ENCODE measurements at places on chromosomes 12 and 14.

DNA sequence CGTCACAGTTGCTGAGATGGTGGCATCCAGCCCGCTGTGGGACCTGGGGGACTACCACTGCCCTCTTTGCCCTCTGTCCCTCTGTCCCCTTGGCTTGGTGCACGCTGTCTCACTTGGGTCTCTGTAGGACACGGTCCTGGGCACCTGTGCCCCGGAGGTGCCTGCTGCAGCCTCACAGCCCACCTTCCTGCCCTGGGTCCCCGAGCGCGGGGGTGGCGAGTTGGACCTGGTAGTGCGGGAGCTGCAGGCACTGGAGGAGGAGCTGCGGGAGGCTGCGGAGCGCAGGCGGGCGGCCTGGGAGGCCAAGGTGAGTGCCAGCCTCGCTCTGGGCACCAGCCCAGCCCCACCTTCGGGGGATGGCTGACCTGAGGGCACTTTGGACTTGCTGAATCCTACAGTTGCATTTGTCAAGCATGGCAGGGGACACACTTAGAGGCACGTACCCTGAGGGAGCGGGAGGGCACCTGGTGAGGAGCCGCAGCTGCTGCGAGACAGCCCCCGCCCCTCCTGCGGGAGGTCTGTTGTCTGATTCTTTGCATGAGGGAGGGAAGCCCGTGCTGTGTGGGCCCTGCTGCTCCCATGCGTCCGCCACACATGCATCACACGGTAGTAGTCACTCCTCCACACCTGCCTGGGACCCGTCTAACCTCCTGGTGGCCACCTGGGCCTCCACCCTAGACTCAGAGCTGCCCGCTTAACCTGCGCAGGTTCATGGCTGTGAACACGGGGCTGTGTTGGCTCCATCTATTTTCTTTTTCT is 6.8 kb downstream of the TEDC1 start:
- DNase-seq = no peak

DNA sequence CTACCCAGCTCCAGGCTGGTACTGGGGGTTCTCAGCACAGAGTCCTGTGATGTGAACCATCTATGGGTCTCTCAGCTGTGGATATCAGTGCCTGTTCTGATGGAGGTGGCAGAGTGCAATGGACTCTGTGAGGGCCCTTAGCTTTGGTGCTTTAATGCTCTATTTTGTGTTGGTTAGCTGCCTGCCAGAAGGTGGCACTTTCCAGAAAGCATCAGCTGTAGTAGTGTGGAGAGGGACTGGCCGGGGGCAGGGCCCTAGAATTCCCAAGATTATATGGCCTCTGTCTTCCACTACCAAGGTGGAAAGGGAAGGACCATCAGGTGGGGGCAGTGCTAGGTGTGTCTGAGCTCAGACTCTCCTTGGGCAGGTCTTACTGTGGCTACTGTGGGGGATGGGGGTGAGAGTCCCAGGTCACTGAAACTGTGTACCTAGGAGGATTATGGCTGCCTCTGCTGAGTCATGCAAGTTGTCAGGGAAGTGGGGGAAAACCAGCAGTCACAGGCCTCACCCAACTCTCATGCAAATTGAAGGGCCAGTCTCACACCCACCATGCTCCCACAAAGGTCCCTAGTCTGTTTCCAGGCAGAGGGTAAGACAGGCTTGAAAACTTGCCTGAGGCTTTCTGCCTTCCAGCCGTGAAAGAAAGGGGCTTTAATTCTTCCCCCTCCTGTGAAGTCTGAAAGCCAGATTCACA is 878.1 kb downstream of the C12orf50 start:
- no peak for DNase-seq

DNA sequence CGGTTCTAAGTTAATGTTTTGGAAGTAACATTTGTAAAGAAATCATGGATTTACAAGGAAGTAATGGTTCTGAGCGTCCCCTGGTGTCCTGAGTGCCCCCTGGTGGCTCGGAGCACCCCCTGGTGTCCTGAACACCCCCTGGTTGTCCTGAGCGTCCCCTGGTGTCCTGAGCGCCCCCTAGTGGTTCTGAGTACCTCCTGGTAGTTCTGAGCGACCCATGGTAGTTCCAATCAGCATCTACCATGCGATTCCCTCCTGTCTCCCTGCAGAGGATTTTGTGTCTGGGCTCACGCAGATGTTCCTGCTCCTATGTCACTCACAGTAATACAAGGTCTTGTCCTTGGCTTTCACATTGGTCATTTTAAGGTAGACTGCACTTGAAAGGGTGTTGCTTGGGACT is 1352.9 kb downstream of the TMEM121 start:
- DNase-seq = peak; percentile 63

DNA sequence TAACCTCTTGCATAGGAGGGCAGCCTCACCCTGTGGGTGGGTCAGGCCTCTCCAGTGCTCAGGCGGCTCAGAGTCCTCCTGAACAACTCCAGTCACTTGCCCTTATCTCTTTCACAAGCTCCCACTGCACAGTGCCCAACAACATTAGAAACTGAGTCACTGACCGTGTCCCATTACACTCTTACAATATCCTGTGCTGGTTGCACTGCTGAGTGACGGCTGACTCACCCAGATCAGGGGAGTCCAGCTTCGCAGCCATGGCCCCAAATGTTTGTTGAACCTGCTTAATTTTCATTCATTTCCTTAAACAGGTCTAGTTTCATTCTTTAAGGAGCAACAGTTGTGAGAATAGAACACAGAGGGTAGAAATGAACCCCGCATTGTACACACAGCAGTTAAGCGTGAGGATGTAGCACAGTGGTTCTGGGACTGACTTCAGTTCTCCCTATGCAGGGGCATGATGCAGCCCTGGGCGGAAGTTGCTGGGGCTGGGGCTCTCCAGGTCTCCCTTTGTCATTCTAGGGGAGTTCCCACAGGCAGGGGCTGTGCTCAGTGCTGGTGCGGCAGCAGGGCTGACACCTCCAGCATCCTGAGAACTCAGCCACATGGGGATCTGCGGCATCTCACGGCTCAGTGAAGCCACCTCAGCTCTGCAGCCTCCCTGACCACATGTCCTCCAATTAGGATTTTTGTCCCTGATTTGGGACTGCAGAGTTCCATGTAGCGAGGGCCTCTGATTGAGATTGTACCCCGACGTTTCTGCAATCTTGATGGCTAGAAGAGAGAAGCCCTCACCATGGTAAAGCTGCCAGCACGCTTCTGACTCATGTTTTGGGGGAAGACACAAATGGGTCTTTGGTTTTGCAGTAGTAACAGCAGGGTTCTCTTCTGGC is 16.1 kb downstream of the GPR68 start:
- DNase-seq = peak; percentile 73

- no peak for DNase-seq
These were observed 6.1 kb upstream of the DENND5B start for GRCh38 chr12:31597066-31597465.

DNA sequence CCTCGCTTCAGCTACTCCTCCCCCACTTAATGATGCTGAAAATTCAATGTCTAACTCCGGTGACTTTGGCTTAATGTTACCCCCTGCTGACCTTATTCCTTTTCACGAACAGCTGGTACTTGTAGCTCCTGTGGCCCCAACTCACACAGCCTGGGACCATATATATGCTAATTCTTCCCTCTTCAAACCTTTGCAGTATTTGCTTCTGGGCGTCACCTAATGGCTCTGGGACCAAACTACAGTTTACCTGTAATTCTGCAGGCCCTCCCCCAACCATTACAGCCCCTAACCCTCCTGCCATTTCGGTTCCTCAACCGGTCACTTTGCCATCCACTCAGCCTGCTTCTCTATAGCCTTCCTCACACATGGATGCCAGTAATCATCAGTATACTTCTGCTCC is 29.6 kb upstream of the C12orf75 start:
- DNase-seq = no peak

- DNase-seq = peak; percentile 25
These were observed 37.9 kb downstream of the A2ML1 start for GRCh38 chr12:8860165-8860961.

- DNase-seq = no peak
These were observed 87.2 kb downstream of the CHGA start for GRCh38 chr14:93010130-93010499.

DNA sequence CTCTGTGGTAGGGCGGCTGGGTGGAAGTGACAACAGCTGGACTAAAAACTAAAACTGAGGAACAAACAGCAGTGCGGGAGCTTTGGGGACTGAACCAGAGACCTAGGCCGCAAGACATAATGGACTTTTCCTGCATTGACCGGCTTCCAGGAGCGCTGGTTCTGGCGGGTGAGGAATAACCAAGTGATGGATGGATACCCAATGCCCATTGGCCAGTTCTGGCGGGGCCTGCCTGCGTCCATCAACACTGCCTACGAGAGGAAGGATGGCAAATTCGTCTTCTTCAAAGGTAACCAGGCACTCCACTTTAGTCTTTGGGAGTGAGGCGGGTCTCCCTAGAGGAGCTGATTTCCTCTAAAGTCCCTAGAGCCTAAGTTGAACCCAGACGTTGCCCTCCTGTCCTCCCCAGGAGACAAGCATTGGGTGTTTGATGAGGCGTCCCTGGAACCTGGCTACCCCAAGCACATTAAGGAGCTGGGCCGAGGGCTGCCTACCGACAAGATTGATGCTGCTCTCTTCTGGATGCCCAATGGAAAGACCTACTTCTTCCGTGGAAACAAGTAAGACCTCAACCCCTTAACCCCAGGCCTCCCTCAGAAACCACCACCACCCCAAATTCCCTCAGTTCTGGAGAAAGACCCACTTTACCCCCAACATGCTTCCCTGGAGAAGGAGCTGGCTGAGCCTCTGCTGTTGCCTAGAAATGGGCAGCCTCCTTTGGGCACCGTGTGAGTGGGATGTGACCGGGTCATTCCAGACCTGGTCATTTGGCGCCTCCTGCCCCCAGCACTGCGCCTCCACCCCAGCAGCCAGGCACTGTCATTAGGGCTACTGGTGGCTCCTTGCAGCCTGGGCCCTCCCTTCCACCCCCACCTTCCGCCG is 8.1 kb downstream of the MMP14 start:
- no peak for DNase-seq

- no peak for DNase-seq
These were observed 228.8 kb upstream of the RGS6 start for GRCh38 chr14:71703477-71703876.

DNA sequence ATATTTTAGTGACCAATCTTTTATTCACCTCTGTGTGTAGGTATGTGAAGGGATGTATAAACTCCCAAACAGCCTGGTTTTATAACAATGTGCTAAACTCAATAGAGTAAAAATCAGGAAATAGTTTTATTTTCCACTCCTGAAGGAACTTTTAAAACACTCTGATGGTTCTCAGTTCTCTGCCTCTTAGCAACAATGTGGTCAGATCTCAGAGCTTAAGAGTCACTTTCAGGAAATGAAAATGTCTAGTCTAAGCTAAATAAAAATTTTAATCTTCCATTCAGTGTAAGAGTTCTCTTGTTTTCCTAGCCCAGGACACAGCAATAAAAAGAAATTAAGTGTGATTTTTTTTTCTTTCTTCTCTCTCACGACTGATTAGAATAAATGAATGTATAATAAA is 718.0 kb downstream of the C12orf50 start:
- no peak for DNase-seq

- no peak for DNase-seq
These were observed 412.2 kb upstream of the GARIN6 start for GRCh38 chr12:99235381-99235780.
